ENCODE measurements at places on chromosomes 4 and X. TPM values are rescaled to one million over a fixed set of nuclear protein-coding genes. Genes with fewer than 3 reads are reported as not detected.

The GAGE13 gene
- not detected for total RNA-seq

The CCKAR gene
- total RNA-seq: not detected

The TLR3 gene
- 3.1 TPM for total RNA-seq

The PCDH18 gene
- total RNA-seq: 119 TPM

The NDST4 gene
- not detected for total RNA-seq

Measured in smooth muscle cell of the pulmonary artery (primary cell).